ENCODE measurements at places on chromosomes 5 and 9. TPM values are rescaled to one million over a fixed set of nuclear protein-coding genes. Genes with fewer than 3 reads are reported as not detected.

ADCY2 gene
- total RNA-seq, result 6.2 TPM

FAM153A gene
- total RNA-seq, result 7.8 TPM

PCDHB7 gene
- 1.1 TPM for total RNA-seq

CDH18 gene
- total RNA-seq, result not detected

PCDHA12 gene
- total RNA-seq, result 1.7 TPM

IFNA13 gene
- not detected for total RNA-seq

DNM1 gene
- total RNA-seq, result 21.1 TPM
